ENCODE measurements at places on chromosomes 4 and X.

GRCh38 chr4:84565951-84566350 is 17.0 kb upstream of the CDS1 start:
- no peak overlapping the region for H3K4me3 ChIP-seq
- no peak overlapping the region for H3K27ac ChIP-seq
- peaks cover 43% of the 10 kb centered on the region for H3K27me3 ChIP-seq

DNA sequence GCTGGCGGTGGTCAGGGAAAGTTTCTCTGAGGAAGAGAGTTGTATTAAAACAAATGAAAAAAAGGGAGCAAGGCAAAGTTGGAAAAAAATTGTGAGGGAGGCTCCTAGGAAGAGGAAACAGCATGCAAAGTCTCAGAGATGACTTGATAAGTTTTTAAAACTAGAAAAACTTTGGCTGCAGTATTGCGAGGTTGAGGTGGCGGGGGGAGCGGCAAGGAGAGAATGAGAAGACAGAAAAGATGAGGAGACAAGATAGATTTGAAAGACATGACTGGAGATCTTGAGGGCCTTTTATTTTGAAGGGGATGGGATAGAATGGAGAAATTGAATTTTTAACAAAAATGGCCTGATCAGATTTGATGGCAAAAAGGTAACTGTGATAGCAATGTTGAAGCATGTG is 4.8 kb upstream of the UBE2D3 start:
- H3K4me3 ChIP-seq, result no peak overlapping the region
- H3K27ac ChIP-seq, result no peak overlapping the region
- H3K27me3 ChIP-seq, result no peaks in the 10 kb centered on the region

- peaks cover 27% of the 10 kb centered on the region for H3K4me1 ChIP-seq
- peaks cover 20% of the 10 kb centered on the region for H3K27me3 ChIP-seq
- H3K36me3 ChIP-seq, result no peaks in the 10 kb centered on the region
- no peak overlapping the region for H3K27ac ChIP-seq
Observed at GRCh38 chr4:145731028-145731427, 51.1 kb downstream of the C4orf51 start.

- no peak for DNase-seq
- no peaks in the 10 kb centered on the region for H3K36me3 ChIP-seq
- H3K4me3 ChIP-seq, result no peak overlapping the region
- peaks cover 17% of the 10 kb centered on the region for H3K27me3 ChIP-seq
- no peak overlapping the region for H3K27ac ChIP-seq
Observed at GRCh38 chrX:115177932-115178331, 11.3 kb upstream of the RBMXL3 start.

DNA sequence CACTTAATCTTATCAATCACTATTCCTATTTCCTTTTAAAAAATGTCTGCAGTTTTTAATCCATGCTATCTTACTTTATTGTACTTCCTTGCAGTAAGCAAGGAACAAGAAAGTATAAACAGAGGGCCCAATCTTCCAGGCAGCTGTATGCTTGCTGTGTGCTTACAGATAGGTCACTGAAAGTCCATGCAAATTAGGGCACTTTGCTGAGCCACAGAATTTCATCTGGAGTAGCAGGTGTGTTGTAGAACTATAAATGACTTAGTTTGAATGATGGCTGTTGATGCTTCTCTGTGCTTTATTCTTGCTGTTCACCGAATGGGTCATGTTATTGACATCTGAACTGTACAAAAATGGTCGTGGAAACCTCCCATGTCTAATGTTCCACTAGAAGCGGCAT is 154.6 kb downstream of the ATOH1 start:
- no peaks in the 10 kb centered on the region for H3K27me3 ChIP-seq
- no peak for DNase-seq
- H3K27ac ChIP-seq, result no peak overlapping the region
- H3K4me3 ChIP-seq, result no peak overlapping the region

DNA sequence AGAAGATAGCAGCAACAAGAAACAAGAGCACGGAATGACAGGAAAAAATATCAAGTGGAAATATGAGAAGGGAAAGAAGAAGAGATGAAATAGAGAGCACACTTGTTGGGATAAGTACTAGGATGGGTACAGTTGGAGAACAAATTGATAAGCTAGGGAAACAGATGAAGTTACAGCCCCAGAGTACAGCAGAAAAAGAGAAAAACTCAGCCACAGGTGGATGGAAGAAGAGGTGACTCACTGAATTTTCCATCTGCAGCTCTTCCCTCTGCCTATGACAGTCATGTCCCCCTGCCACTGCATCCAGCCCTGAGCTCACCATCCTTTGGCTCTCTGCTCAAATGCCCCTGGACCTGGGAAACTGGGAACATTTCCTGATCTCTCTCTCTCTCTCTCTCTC is 209.0 kb downstream of the BCOR start:
- no peak overlapping the region for H3K4me3 ChIP-seq
- peaks cover 66% of the 10 kb centered on the region for H3K27me3 ChIP-seq
- H3K4me1 ChIP-seq, result peaks cover 33% of the 10 kb centered on the region
- H3K27ac ChIP-seq, result peak overlapping the region; percentile 37
- no peaks in the 10 kb centered on the region for H3K36me3 ChIP-seq

- H3K4me1 ChIP-seq, result no peaks in the 10 kb centered on the region
- DNase-seq, result no peak
- peaks cover 21% of the 10 kb centered on the region for H3K27me3 ChIP-seq
- H3K27ac ChIP-seq, result no peak overlapping the region
Observed at GRCh38 chrX:114599305-114599704, 15.4 kb downstream of the HTR2C start.

DNA sequence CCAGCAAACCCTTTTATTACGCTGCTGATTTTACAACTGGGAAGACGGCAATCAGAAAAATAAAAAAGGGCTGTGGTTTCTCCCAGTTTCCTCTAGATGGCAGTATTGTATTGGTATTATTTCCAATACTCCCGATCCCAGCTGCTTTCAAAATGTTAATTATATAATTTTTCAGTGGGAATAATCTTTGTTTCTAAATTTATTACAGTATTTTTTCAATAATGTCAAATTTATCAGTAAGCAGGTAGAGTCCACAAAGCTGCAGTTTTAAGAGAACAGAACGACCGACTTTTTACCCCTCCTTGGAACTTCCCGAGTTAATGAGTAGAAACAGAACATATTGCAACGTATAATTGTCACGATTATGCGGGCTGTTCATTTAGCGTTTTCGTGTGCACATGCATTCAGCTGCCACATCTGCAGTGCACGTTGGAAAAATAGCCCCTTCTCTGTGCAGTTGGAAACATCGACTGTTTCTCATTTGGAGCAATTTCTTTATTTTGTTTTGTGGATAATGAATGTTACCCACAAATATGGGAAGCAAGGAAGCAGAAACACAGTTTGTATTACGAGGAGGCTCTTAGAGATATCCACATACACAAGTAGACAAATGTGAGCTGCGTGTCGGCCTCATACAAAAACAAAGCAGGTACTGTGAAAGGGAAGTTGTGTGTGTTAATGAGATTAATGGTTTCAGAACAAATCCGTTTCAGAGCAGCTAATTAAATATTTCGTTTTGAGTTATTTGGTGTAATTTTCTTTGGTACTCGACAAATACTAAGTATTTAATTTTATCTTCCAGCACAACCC is 188.0 kb downstream of the STIM2 start:
- peaks cover 8% of the 10 kb centered on the region for H3K4me1 ChIP-seq
- no peak overlapping the region for H3K27ac ChIP-seq
- DNase-seq, result no peak
- H3K36me3 ChIP-seq, result no peaks in the 10 kb centered on the region
- H3K4me3 ChIP-seq, result peak overlapping the region; percentile 32

- no peak for DNase-seq
- no peaks in the 10 kb centered on the region for H3K36me3 ChIP-seq
- no peak overlapping the region for H3K27ac ChIP-seq
- no peaks in the 10 kb centered on the region for H3K4me1 ChIP-seq
- H3K27me3 ChIP-seq, result peaks cover 23% of the 10 kb centered on the region
Observed at GRCh38 chrX:142256935-142257334, 51.8 kb upstream of the MAGEC2 start.

- H3K4me3 ChIP-seq, result peak overlapping the region; percentile 29
- peaks cover 9% of the 10 kb centered on the region for H3K27me3 ChIP-seq
- no peaks in the 10 kb centered on the region for H3K36me3 ChIP-seq
- H3K4me1 ChIP-seq, result peaks cover 16% of the 10 kb centered on the region
- DNase-seq, result no peak
Observed at GRCh38 chr4:89929425-89930159, 34.9 kb downstream of the MMRN1 start.

- H3K4me1 ChIP-seq, result no peaks in the 10 kb centered on the region
- no peaks in the 10 kb centered on the region for H3K27me3 ChIP-seq
- no peak for DNase-seq
- no peak overlapping the region for H3K27ac ChIP-seq
- H3K4me3 ChIP-seq, result no peak overlapping the region
Observed at GRCh38 chr4:124025000-124025399, 628.4 kb downstream of the SPRY1 start.

GRCh38 chr4:146059865-146060264 is 115.7 kb upstream of the LSM6 start:
- H3K27me3 ChIP-seq, result peaks cover 23% of the 10 kb centered on the region
- no peak overlapping the region for H3K27ac ChIP-seq
- no peak for DNase-seq
- H3K36me3 ChIP-seq, result no peaks in the 10 kb centered on the region
- no peak overlapping the region for H3K4me3 ChIP-seq
